Progenitor cell of endocrine pancreas (in vitro differentiated cells): ENCODE measurements at places on chromosomes 3 and 15. TPM values are rescaled to one million over a fixed set of nuclear protein-coding genes. Genes with fewer than 3 reads are reported as not detected.

CYP8B1 gene
- not detected in 2 replicates for total RNA-seq

DNA sequence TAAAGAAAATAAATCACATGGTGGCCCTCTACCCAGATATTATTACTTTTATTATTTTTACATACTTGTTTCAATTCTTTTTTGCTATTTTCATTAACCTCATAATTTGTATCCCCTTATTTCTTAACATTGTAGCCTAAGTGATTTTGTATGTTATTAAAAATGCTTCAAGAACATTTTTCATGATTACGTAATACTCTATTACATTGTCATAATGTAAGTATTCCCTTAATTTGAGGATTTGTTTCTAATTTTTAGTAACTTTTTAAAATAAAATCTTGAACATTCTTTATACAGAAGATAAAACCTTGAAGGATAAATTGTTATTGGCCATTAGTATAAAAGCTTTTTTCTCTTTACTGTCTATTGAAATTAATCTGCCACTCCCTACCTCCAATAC lies 89.0 kb downstream of the DCUN1D1 start:
- DNase-seq: no peak

SLC28A1 gene
- not detected in 2 replicates for total RNA-seq

DNA sequence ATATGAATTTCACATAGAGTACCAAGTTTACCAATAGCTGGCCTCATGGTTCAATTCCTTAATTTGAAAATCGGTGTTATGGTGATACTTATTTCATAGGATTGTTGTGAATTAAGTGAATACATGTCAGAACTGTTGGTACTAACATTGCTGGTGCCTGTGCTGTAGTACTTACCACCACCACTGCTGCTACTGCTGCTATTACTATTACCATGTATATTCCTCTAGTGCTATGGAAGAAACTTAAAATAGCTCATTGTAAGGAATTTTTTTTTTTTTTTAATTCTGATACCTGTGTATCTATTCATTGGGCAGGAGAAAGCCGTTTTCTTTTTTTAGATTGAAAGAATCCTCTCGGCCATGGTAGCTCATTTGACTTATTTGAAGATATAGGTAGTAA lies 3.6 kb downstream of the FYTTD1 start:
- DNase-seq: no peak

PLS1 gene
- total RNA-seq: 15.7 and 16.0 TPM in 2 replicates

DNA sequence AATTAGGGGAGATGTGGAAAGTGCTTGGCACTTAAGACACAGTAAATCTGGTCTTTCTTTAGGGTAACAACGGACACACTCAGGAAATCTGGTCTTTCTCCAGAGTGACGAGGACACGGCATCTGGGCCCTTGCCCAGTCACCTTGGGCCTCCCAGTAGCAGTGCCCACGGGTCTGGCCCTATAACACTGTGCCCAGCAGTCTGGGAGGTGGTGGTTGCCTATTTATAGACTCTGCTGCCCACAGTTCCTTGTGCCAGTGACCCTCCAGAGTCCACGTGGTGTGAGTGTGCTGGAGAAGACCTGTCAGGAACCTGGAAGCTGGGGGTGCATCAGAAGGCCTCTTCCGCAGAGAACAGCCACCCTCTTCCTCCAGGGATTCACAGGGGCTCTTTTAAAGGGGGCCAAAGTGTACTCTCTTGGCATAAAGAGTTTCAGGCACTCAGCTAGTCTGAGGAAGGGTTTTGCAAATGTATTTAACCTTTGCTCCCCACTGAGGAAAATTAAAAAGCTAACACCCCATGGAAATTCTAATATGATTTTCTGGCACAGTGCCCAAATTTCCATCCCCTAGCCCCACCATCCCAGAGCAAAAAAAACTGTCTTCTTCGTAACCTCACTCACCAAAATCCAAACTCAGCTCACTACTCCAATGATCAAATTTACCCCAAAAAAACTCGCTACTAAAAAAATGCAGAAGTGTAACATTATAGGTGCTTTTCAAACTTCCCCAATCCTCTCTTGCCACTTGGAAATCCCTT lies 15.4 kb downstream of the WNT5A start:
- no peak for DNase-seq

- DNase-seq: no peak
Measured at GRCh38 chr3:81516042-81516441, 245.4 kb downstream of the GBE1 start.

GRCh38 chr3:176661432-176661964 lies 535.8 kb downstream of the TBL1XR1 start:
- DNase-seq: no peak

TMEM40 gene
- total RNA-seq: 0.36 TPM in 1 of 2 replicates, not detected in the other

GRCh38 chr3:180875124-180875698 lies 37.3 kb upstream of the FXR1 start:
- DNase-seq: no peak

FAM107A gene
- total RNA-seq: 0.09 TPM in 1 of 2 replicates, not detected in the other

GRCh38 chr3:174132006-174132405 lies 727.1 kb upstream of the NAALADL2 start:
- DNase-seq: no peak

DNA sequence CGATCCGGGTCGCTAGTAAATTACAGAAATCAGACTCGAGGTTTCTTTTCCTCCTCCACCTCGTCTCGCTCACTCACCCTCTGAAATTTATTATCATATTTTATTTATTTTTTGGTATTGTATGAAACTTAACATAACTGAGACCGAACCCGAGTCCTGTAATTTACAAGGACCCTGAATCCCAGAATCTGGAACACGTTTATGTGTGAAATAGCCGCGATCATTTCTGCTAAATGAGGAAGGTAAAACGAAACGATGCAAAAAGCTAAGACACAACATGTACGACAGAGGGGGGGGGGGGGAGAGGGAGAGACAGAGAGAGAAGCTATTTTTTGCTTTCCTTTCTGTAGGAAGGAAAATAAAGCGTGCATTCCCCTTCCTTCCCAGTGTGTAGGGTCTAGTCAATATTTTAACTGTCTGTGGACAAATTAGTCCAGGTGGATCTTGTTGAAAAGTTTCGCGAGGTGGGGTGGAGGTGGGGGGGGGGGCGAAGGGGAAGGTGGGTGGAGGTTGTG lies 1.6 kb downstream of the BBX start:
- no peak for DNase-seq

STXBP5L gene
- 8.5 and 11.1 TPM in 2 replicates for total RNA-seq

DNA sequence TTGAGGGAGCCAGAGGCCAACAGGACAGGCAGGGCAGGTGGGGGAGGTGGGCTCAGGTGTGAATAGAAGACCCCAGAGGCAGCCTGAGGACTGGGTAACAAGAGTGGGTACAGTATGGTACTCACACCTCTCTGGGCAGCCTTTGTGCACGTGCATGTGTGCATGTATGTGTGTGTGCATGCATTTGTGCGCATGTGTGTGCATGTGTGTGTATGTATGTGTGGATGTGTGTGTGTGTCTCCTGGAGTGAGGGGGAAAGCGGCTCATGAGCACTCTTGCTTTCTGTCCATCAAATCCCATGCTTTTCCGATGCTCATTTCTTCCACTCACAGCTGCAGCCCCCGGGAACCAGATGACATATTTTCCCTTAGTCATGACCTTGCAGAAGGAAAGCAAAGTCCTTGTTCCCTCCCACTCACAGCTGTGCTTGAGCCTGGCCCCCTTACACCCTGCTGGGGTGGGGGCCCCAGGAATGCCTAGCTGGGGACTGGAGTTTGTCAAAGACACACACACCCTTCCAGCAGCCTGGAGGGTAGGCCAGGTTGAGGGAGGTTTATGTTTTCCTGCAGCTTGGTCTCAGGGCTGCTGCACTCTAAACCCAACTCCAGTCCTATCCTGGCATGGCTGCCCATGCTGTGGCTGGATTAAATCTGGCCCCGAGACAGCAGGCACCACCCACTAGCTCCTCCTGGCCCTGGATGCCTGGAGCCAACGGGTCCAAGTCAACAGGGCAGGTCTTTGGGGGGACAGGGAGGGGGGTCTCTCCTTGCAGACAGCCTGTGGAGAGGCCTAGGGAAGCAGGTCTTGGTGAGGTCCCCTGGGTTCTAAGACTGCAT lies 22.5 kb downstream of the CCDC33 start:
- no peak for DNase-seq

SNX4 gene
- 38.4 and 44.9 TPM in 2 replicates for total RNA-seq

DNA sequence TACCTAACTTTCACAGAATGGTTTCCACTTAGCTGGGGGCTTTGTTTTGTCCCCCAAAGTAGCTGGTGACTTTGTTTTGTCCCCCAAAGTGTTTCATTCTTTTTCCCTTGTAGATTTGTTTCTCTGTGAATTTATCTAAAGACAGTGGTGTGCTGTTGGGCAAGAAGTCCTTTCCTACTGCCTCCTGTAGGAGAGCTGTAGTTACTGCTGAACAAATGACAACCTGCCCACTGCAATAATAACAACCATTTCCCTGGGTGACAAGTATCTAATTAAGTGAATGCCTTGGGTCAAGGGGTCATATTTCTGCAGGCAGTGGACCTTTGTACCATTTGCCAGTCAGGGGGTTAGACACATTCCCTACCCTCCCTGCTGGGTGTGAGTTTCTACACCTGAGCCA lies 125.4 kb upstream of the BFSP2 start:
- DNase-seq: no peak

CCR8 gene
- total RNA-seq: not detected in 2 replicates

GRCh38 chr3:156631323-156631722 lies 43.1 kb upstream of the TIPARP start:
- DNase-seq: no peak

ACP3 gene
- total RNA-seq: 8.1 and 9.1 TPM in 2 replicates

ZNF662 gene
- total RNA-seq: 0.40 and 0.65 TPM in 2 replicates

TLR9 gene
- not detected in 2 replicates for total RNA-seq

DNA sequence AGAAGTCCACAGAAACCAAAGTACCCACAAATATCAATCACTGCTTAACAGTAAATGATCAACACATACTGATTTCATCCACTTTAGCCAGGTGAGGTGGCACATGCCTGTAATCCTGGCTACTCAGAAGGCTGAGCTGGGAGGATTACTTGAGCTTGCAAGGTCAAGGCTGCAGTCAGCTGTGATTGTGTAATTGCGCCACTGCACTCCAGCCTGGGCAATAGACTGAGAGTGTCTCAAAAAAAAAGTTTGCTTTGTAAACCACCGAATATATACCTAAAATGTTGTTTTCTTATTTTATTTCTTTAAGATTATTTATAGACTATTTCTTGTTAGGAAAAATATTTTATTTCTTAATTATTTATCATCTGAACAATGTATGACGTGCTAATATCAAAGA lies 8.7 kb upstream of the ATP13A4 start:
- no peak for DNase-seq

SPINK8 gene
- not detected in 2 replicates for total RNA-seq

- DNase-seq: no peak
Measured at GRCh38 chr15:50164458-50164857, 17.5 kb upstream of the SLC27A2 start.

DNA sequence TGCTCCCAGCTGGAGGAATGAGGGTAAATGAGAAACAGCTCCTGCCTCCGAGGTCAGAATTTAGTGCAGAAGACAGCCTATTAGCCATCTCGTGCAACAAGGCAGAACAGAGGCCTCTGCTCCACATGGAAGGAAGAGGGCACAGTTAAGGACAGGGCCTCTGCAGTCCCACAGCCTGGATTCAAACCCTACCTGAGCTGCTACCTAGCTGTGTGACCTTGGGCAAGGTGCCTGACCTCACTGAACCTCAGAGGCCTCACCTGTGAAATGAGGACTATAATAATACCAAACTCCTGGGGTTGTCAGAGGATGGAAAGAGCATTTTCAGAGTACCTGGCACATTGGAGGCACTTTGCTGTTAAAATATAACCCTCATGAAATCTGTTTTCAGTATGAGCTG lies 285.7 kb upstream of the CTNNB1 start:
- DNase-seq: no peak

FOXL2 gene
- 0.09 and 0.12 TPM in 2 replicates for total RNA-seq

NDN gene
- 46.9 and 51.8 TPM in 2 replicates for total RNA-seq

- no peak for DNase-seq
Measured at GRCh38 chr3:73144276-73144675, 82.8 kb downstream of the EBLN2 start.

COLQ gene
- total RNA-seq: 9.2 and 9.9 TPM in 2 replicates

- no peak for DNase-seq
Measured at GRCh38 chr15:63930034-63930433, 96.3 kb upstream of the HERC1 start.

DNA sequence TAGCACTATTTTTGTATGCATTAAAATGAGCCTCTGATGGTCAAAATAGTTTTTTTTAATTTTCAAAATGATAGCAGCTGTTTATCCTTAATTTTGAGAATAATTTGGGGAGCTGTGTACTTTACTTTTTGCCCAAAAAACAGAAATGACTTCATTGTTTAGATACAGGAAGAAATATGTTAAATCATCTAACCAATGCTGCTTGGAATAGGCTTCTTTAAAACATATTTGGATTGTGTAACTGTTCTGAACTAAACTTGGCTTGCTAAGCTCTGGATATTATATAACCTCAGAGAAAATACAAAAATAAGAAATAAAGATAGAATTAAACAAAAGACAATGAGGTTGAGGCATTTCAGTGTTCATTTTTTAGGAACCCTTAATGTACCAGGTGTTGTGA lies 119.3 kb downstream of the SERPINI1 start:
- no peak for DNase-seq

GRCh38 chr3:69143612-69144011 lies 21.2 kb upstream of the LMOD3 start:
- DNase-seq: no peak

- DNase-seq: no peak
Measured at GRCh38 chr3:37645517-37646380, 215.9 kb upstream of the CTDSPL start.

VIPR1 gene
- total RNA-seq: 5.8 and 6.8 TPM in 2 replicates

DNA sequence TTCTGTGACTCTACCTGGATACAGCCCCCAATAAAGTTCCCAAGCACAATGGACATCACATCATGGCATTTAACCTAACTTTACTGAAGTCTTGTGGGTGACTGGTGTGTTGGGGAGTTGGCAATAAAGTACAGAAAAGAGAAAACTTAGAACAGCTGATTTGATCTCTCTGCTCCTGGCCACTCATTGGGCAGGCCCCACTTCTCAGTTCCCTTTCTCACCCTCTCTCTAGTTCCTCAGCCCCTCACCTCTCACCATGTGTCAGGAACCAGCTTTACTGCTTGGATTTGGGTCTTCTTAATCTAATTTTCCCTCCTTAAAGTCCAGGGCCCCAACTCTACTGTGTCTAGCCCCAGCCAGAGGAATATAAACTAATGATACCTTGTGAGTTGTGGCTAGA lies 713 bp upstream of the MUC13 start:
- no peak for DNase-seq

GRCh38 chr3:80994085-80994665 lies 767.3 kb downstream of the GBE1 start:
- no peak for DNase-seq

GRCh38 chr3:8756671-8757070 lies 12.7 kb downstream of the OXTR start:
- no peak for DNase-seq

GRCh38 chr3:177932750-177933660 lies 603.2 kb upstream of the KCNMB2 start:
- no peak for DNase-seq
